Left renal pelvis (tissue), 4 donors: ENCODE measurements at places on chromosomes 2 and 18.

GRCh38 chr18:77121523-77121922 lies 11.1 kb downstream of the MBP start:
- no peak for DNase-seq

- DNase-seq, result no peak
These were observed 152.9 kb upstream of the SESTD1 start for GRCh38 chr2:179417436-179417949.

DNA sequence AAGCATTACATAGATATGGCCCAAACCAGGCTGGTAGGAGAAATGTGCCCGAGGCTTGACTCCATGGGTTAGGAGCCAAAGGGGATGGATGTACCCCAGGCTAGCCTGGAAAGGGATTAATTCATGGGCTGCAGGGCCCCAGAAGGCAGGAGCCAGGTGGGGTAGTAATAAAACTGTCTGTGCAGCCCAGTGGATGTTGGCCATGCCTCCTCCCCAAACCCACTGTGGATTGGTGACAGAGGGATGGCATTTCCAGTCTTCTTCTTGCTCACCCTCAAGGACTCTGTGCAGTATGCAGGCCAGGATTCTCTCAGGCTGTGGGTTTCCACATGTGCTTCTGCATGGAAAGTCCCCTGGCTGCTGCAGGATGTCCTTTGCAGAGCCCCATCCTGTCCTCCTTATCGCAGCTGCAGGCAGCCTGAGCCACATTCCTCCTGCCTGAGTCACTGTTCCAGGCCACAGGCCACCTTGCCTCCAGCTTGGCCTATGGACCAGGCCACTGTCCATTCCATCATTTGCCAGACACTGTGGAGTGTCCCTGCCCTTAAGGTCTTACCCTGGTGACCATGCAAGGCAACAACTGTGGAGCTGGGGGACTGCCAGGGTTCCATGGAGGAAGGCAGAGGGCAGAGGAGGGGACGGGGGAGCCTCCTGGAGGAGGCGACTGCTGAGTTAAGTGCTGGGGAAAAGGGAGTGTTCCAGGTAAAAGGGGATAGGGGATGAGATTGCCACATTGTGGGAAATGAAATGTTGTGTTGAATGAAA lies 38.9 kb downstream of the INO80C start:
- DNase-seq, result no peak

GRCh38 chr2:173876833-173877413 lies 88.2 kb downstream of the SP3 start:
- no peak for DNase-seq

GRCh38 chr2:158903711-158904405 lies 64.6 kb upstream of the TANC1 start:
- no peak for DNase-seq

GRCh38 chr2:56040834-56041233 lies 117.3 kb upstream of the EFEMP1 start:
- DNase-seq, result no peak

DNA sequence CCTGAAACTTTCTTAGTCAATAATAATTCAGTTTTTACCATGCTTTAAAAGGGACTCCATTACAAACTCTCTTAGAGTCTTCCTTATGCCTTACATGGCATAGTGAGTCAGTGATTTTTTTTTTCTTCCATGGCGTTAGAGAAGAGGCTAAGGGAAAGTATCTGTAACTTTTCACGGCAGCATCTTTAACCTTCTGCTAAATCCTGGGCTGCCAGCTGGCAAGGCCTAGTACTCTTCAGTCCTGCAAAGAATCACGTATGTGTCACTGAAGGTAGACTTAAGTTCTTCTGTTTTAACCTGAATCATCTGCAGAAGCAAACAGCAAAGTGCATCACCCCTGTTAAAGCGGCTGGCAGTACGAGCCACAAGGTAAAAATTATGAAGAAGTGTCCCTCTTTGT lies 286.3 kb upstream of the FN1 start:
- DNase-seq, result no peak

DNA sequence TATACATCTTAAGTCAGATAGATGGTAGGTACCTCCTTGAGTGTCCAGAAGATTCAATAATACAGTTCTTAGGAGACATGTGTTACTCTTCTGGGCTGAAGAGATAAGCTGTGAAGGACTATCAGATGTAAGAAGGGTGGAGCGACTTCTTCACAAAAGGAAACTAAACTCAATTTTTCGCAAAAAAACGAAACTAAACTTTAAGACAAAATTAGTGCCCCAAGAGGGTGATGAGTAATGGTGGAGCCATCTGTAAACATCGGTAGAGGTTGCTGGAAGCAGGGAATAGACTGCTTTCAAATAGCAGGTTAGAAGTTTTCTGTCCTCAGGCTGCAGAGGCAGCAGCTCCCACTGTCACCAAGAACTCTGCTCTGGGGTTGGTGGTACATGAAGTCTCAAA lies 111.6 kb upstream of the TACR1 start:
- no peak for DNase-seq

DNA sequence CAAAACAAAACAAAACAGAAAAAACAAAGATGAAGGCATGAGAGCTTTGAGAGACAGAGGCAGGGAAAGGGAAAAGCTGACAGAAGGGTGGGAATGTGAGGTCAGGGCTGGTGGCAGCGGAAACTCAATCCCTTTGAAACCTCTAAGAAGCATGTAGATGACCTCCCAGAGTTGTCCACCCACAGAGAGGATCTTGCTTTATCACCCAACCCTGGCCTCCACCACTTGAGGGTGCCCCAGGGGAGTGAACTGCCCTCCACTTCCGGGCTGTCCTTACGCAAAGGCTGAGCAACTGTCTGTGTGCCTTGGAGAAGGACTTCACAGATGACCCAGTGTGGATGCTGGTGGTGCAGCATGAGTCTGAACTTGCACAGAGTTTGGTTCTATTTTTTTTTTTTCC lies 26.7 kb downstream of the PDCL3 start:
- DNase-seq, result no peak

GRCh38 chr2:126786765-126787164 lies 111.9 kb upstream of the TEX51 start:
- no peak for DNase-seq

GRCh38 chr2:72574886-72575285 lies 250.9 kb downstream of the EXOC6B start:
- no peak for DNase-seq

DNA sequence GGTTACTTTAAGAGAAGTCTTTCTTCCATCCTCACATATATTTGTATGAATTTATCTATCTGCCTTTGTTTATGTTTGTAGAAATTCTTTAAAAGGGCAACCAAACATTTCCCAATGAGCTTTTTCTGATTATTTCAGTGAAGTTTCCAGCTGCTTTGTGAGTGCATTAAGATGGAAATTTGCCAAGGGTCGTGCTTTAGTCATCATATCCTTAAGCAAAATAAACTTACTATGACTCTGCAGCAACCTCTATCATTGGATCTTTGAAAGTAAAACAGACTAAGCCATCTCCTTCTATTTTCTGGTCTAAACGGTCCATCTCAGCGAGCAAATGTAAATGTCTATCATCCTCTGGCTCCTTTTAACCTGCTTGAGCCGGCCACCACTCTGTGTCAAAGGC lies 489.3 kb downstream of the SOX11 start:
- DNase-seq, result peak; percentile 29

DNA sequence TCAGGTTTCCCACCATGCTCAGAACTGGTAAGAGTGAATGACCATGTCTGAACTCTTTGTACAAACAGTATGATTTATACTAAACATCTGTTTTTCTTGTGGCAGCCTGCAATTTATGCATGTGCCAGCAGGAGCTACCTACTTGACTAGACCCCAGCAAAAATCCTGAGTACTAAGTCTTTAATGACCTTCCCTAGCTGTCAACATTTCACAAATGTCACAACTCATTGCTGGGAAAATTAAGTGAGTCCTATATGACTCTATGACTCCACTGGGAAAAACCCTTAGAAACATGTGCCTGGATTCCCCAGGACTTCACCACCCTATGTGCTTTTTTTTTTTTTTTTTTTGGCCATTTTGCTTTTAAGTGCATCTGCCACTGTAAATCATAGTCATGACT lies 1225.8 kb downstream of the SUCLG1 start:
- DNase-seq, result no peak

DNA sequence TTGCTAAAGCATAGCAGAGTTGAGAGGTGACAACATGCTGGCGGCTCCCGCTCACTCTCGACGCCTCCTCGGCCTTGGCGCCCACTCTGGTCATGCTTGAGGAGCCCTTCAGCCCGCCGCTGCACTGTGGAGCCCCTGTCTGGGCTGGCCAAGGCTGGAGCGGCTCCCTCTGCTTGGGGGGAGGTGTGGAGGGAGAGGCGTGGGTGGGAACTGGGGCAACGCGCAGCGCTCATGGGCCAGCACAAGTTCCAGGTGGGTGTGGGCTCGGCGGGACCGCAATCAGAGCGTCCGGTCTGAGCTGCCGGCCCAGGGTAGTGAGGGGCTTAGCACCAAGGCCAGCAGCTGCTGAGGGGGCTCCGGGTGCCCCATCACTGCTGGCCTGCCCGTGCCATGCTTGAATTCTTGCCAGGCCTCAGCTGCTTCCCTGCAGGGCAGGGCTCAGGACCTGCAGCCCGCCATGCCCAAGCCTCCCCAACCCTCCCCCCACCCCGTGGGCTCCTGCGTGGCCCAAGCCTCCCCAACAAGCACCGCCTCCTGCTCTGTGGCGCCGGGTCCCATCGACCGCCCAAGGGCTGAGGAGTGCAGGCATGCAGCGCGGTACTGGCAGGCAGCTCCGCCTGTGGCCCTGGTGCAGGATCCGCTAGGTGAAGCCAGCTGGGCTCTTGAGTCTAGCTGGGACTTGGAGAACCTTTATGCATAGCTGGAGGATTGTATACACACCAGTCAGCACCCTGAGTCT lies 2052.8 kb upstream of the CELF4 start:
- no peak for DNase-seq

GRCh38 chr2:155872396-155872795 lies 460.1 kb downstream of the NR4A2 start:
- DNase-seq, result no peak

DNA sequence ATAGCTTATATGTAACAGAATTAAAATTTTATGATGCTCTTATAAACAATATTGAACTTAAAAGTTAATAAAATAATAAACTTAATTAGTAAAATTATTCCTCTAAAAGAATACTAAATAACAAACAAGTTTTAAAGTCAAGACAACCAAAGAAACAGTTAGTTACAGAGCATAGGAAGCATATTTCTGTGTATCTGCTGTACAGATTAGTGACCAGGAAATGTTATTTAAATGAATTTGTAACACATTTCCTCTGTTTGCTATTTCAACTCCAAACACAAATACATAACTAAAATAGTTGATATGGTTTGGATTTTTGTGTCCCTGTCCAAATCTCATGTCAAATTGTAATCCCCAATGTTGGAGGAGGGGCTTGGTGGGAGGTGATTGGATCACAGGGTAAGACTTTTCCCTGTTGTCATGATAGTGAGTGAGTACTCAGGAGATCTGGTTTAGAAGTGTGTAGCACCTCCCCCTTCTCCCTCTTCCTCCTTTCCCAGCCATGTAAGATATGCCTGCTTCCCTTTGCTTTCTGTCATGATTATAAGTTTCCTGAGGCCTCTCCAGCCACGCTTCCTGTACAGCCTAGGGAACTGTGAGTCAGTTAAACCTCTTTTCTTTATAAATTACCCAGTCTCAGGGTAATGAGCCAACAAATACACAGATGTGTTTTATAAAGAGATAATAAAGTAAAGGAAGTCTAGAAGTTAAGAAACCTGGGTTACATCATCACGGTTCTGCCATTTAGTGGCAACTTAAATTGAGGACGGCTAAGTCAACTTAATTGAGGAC lies 51.8 kb downstream of the ROCK2 start:
- no peak for DNase-seq

DNA sequence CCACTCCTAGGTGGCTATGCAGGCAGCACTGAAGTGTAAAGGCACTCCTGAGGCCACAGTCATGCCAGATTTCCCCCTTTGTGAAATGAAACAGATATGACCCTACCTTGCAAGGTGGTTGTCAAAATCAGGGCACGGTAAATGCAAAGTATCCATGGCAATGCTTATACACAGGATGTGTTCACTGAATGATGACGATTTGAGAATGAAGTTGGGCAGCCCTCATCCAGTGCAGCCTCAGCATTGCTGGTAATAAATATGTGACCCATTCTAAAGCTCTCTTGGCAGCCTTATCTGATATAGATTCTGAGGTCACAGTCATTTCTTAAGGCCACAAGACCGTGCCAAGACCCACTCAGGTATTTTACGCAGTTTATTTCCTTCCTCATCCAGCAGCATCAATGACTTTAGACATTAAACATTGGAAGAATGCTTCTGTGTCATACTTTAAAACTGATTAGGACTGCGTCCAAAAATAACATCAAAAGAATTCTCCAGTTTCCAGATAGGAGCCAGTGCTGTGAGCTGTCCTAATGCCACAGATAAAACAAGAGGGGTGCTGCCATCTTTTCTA lies 125.5 kb upstream of the SERTAD2 start:
- DNase-seq, result no peak

- no peak for DNase-seq
These were observed 170.3 kb downstream of the BCL2 start for GRCh38 chr18:63149302-63149587.

DNA sequence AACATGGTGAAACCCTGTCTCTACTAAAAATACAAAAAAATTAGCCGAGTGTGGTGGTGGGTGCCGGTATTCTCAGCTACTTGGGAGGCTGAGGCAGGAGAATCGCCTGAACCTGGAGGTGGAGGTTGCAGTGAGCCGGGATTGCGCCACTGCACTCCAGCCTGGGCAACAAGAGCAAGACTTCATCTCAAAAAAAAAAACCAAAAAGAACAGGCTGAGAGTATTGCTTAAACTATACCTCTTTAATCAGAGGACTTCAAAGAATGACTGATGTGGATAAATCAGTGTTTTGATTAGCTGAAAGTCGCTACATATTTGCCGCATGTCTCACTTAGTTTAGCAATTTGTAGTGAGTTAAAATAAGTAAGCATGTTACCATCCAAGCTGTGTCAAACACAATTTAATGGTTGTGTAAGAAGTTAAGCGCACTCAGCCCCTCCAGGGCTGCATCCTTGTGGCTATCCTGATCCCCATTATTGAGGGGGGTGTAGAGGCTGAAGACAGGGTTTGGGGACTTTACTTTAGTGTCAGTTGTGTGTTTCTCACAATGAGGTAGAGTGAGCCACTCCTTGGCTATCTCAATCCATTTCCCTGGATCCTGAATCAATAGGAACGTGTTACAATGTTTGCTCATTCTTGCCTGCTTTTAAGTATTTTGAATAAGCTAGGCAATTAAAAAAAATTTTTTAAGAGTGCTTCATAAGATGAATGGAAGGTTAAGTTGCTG lies 11.0 kb upstream of the FARP2 start:
- no peak for DNase-seq
